ENCODE measurements at places on chromosomes 5 and 9. TPM values are rescaled to one million over a fixed set of nuclear protein-coding genes. Genes with fewer than 3 reads are reported as not detected.

The NDST1 gene
- 70.1 TPM for total RNA-seq

The LMX1B gene
- total RNA-seq = 0.77 TPM

The FAM151B gene
- 1.8 TPM for total RNA-seq

The FOXD1 gene
- 12.2 TPM for total RNA-seq

The CARD19 gene
- total RNA-seq = 69.6 TPM

The ZCCHC9 gene
- 26.6 TPM for total RNA-seq

The LCN10 gene
- not detected for total RNA-seq

The IL17B gene
- total RNA-seq = not detected

The CDKN2A gene
- total RNA-seq = not detected

The SHISAL2B gene
- not detected for total RNA-seq

The HAPLN1 gene
- not detected for total RNA-seq

The GAPT gene
- not detected for total RNA-seq

The CXCL14 gene
- 0.24 TPM for total RNA-seq

The RLN2 gene
- 0.52 TPM for total RNA-seq
